ENCODE measurements at places on chromosomes 3 and 15.

- DNase-seq = no peak
Observed at GRCh38 chr3:180417241-180417640, 184.7 kb upstream of the TTC14 start.

GRCh38 chr15:78182821-78183220, 33.7 kb downstream of the IDH3A start:
- DNase-seq = no peak

GRCh38 chr15:29822100-29822683, at the start of gene TJP1:
TSS of gene TJP1 (minus strand) at chr15:29822468. CDS start at chr15:29822028, 440 bp downstream.
- DNase-seq = peak; percentile 42

GRCh38 chr3:104805508-104805907, 561.2 kb upstream of the ALCAM start:
- no peak for DNase-seq

DNA sequence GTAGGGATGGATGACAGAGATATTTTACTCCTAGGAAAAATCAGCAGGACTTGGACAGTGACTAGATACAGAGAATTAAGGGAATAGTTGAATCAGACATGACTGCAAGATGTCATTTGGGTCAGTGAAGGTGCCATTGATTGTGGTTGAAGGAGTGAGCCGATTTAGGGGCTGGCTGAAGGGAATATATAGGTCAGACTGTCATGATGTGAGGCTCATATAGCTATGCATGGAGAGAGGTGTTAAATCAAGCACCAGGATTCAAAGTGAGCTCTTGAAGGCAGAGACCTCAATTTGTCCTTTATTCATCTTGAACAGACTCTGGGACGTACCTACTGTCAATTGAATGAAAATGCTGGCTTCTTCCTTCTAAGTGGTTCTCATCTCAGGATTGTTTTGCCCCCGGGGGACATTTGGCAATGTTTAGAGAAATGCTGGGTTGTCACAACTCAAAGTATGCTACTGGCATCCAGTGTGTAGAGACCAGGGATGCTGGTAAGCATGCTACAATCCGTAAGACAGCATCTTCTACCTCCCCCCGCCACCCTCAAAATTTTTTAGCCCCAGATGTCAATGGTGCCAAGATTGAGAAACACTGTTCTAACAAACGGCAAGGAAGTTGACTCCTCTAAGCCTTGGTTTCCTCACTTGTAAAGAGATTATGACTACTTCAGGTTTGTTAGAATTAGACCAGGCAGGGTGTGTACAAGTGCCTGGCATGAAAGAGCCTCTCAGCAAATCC, 7.8 kb downstream of the ATP2C1 start:
- DNase-seq = no peak

- DNase-seq = no peak
Observed at GRCh38 chr3:116069024-116069423, 376.3 kb downstream of the LSAMP start.

GRCh38 chr15:83249030-83249343, 35.5 kb downstream of the BNC1 start:
- DNase-seq = no peak

- no peak for DNase-seq
Observed at GRCh38 chr3:35448681-35449080, 190.6 kb upstream of the ARPP21 start.

- DNase-seq = peak; percentile 12
Observed at GRCh38 chr3:78887029-78887428, 880.8 kb downstream of the ROBO1 start.

GRCh38 chr15:31442699-31443111, 116.1 kb downstream of the KLF13 start:
- DNase-seq = no peak

- no peak for DNase-seq
Observed at GRCh38 chr15:71434774-71435173, 319.5 kb downstream of the THSD4 start.

- no peak for DNase-seq
Observed at GRCh38 chr3:190306513-190307163, 15.6 kb downstream of the CLDN1 start.

DNA sequence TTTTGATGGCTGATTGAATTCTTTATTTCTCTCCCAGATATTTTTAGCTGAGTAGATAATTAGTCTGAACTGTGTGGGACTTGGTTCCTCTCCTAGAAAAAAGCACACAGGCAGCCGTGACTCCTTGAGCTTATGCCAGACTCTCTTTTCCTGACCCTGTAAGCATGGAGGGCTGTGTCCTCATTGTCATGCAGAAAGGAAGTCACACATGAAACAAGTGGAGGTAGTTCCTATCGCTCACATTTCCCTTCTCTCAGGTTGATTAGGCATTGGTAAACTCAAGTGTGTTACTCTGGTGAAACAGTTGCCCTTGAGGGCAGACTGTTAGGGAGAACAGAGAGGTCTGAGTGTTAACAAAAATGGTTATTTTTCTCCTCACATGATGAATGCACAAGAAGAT, 6.3 kb upstream of the RTP4 start:
- no peak for DNase-seq

- no peak for DNase-seq
Observed at GRCh38 chr3:117136003-117136402, 426.4 kb downstream of the TUSC7 start.

DNA sequence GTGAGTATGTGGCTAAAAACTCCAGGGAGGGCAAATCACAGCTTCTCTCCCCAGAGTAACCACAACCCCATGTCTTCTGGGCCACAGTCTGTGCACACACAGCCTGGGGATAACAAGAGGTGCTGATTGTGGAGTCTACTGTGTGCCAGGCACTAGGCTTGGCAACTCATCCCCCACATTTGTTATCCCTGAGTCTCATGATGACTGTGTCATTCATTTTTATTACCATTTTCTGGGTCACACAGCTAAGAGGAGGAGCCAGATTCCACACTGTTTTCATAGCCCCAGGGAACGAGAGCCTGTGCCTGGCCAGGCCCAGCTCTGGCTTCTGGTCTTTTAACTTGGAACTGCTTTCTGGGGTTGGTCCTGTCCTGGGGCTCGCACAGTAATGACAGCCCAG, 34.5 kb downstream of the ESYT3 start:
- peak; percentile 43 for DNase-seq

GRCh38 chr15:67678993-67679392, 136.5 kb downstream of the MAP2K5 start:
- DNase-seq = no peak

DNA sequence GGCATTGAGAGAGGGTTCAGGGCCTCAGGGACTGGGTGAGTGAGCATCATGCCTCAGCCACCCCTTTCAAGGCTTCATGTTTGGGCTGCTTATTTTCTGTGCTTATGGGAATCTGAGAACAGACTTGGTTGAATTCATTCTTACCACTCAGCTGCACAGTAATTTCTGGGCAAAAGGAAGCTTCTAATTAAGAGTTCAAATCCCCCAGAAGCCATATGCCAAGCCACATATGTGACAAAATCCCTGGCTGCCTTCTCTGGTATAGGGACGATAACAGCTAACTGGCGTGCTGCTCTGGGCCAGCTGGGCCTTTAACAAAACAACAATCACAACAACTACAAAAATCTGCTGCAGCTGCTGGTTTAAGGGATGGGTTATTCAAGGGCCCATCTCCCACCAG, 181.0 kb upstream of the ANKRD28 start:
- DNase-seq = no peak

DNA sequence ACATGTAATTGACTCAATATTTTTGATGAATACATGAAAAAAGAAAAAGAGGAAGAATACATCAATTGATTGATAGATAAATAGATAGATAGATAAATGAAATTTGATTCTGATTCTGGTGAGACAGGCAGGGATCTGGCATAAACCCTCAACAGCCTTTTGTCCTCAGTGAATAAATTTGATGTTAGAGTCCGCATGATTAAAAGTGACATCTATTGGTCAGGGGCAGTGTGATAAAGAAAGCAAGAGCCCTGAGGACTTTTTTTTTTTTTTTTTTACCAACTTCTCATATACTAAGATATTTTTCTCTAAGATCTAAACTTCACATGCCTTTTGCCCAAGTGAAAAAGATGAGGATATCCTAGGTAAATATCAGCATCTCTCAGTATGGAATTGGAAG, 216.4 kb downstream of the LRRC3B start:
- DNase-seq = no peak

DNA sequence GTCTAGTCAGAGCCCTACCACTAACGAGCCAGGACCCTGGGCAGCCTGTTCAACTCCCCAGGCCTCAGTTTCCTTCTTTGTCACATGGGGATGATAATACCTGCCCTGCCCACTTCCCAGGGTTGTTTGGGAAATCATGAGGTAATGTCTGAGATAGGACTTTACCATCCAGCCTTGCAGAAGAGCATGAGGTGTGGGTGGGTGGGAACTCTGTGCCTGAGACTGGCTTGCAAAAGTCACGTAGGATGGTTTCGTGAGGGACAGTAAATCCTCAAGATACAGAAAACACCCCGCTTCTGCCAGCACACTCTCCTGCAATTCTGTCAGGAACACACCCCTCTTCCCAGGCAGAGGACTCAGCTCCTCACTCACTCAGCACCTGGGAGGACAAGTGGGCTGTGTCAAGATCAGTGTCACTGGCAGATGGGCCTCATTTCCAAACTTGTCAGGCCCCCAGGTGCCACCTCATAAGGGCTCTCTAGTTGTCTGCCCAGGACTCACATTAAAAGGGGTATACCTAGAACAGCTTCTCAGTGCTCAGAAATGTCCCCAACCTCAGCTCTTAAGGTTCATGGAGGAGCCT, 58.4 kb downstream of the DAPK2 start:
- DNase-seq = no peak

DNA sequence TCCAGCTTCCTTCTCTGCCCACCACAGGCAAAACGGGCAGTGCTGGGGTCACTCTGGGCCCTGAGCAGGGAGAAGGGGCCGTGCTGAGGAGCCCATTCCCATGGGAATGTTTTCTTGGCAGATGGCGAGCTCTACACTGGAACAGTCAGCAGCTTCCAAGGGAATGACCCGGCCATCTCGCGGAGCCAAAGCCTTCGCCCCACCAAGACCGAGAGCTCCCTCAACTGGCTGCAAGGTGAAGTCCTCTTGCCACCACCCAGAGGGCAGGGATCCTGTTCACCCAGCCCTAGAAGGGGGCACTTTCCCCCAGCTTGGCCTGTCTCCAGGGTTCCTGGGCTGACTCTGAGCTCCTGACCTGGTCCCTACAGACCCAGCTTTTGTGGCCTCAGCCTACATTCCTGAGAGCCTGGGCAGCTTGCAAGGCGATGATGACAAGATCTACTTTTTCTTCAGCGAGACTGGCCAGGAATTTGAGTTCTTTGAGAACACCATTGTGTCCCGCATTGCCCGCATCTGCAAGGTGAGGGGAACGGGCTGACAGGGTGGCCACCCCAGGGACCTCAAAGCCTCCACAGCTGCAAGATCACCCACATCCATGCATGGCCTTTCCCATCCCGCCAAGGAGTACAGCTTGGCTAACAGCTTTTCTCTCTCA, 12.4 kb downstream of the CIB1 start:
- peak; percentile 65 for DNase-seq

DNA sequence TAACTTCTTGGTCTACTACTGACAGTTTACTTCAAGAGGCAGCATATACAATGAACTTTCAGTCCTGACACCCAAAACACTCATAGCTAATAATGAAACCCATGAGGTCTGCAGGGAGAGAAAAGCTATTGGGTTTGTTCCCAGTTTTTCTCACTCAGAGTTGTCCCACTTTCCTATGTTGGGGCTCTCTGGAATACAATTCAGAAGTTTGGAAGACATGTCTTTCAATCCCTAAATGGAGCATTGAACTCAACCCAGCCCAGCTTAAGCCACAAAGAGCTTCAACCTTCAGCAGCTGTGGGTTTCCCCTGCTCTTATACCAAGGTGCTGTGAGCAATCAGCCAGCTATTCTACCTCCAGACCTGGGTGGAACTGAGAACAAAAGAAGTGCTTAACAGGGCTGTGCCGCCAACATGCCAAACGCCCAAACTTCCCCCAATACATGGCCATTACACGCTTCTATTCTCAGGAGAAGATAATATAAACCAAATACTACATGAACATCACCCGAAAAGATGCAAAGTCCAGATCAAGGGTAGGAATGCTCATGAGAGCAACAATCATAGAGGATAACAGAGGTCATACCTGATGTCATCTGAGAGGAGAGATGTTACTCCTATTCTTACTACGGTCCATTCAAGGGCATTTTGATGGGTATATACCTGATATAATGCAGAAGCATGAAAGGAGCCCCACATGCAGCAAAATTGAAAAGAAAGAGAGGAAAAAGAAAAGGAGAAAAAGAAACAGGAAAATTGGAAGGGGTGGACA, 131.2 kb upstream of the TGFBR2 start:
- no peak for DNase-seq

DNA sequence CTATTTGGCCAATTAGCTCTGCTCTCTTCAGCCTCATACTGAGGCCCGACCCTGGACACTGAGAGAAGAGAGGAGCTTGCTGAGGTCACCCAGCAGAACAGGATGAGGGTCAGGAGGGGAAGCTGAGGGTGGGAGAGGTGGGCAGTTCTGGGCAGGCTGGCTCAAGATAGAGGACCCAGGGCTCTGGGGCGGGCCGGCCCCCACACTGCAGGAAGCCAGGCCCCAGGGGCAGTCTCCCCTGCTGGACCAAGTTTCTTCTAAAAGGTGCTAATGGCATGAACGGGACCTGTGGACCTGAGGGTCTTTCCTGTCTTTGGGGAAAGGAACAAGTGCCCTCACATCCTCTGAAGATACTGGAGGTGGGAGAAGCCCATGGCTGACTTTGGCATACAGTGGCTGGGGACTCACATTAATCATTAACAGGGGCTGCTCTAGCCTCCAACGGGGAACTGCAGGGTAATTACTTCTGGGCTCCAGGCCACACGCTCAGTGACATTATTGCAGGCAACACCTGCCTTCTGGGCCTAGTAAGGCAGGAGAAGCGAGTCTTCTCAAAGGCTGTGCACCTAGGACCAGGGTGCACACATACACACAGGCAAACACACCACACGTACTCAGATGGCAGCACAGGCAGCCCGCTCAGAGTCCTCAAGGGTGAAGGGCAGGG, 10.6 kb downstream of the HCN4 start:
- DNase-seq = no peak

DNA sequence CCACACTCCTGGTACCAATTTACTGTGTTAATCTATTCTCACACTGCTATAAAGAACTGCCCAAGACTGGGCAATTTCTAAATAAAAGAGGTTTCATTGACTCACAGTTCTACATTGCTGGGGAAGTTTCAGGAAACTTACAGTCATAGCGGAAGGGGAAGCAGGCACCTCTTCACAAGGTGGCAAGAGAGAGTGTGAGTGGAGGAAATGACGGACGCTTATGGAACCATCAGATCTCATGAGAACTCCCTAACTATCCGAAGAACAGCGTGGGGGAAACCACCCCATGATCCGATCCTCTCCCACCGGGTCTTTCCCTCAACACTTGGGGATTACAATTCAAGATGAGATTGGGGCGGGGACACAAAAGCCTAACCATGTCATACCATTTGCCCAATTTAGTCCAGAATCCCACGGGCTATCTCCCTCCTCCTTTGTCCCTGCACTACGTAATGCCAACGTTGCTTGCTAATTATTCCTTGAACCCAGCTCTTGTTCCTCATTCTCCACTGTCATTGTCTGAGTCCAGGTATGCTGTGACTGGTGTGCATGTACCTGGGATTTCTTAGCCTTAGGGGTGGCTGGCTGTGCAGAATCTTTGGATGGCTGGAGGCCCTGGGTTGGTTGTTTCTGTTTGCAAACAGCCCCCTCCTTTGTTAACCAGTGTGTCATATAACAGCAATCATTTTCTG, 3.4 kb downstream of the PIGZ start:
- DNase-seq = no peak
